ENCODE measurements at places on chromosomes 1 and 21. TPM values are rescaled to one million over a fixed set of nuclear protein-coding genes. Genes with fewer than 3 reads are reported as not detected.

TMOD4 gene
- not detected for total RNA-seq

L1TD1 gene
- 1.1 TPM for total RNA-seq

MTARC1 gene
- 12.0 TPM for total RNA-seq

LCE6A gene
- not detected for total RNA-seq

OR2AK2 gene
- not detected for total RNA-seq

EPHB2 gene
- 93.6 TPM for total RNA-seq

Data from epithelial cell of proximal tubule (primary cell).